ENCODE measurements at places on chromosomes 2 and 18. TPM values are rescaled to one million over a fixed set of nuclear protein-coding genes. Genes with fewer than 3 reads are reported as not detected.

- no peak for DNase-seq
Measured at GRCh38 chr18:55515941-55516710, 71.9 kb downstream of the TCF4 start.

- DNase-seq: no peak
Measured at GRCh38 chr2:15284614-15285013, 276.5 kb downstream of the NBAS start.

GRCh38 chr2:64225491-64225890 lies 81.3 kb upstream of the PELI1 start:
- DNase-seq: no peak

- no peak for DNase-seq
Measured at GRCh38 chr2:1866402-1867111, 122.2 kb upstream of the PXDN start.

The TXNDC2 gene
- not detected for total RNA-seq

Data from renal cortical epithelial cell (primary cell).